ENCODE measurements at places on chromosomes 6 and 20. TPM values are rescaled to one million over a fixed set of nuclear protein-coding genes. Genes with fewer than 3 reads are reported as not detected.

- no peak for DNase-seq
Measured at GRCh38 chr20:33407251-33407650, 5.9 kb upstream of the CDK5RAP1 start.

DNA sequence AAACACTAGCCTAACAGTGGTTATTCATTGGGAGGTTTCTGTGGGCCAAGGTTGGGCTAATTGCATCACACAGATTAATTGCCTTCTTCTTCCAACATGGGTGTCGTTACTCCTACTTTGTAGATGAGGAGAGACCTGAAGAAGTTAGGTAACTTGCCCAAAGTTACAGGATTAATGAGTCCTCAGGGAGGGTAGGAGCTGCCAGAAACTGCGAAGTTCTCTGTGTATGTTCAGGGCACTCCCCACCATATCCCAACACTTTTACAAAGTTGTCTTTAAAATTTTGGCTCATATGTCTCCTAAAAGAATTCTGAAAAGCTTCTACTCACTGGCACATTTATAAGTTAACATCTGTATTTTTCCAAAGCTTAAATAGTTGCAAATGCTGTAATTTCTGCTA is 323.5 kb upstream of the HSF2 start:
- DNase-seq = no peak

GRCh38 chr6:42970871-42971612 is 7.9 kb downstream of the PEX6 start:
- DNase-seq = no peak

- no peak for DNase-seq
Measured at GRCh38 chr6:5854899-5855298, 151.8 kb downstream of the NRN1 start.

DNA sequence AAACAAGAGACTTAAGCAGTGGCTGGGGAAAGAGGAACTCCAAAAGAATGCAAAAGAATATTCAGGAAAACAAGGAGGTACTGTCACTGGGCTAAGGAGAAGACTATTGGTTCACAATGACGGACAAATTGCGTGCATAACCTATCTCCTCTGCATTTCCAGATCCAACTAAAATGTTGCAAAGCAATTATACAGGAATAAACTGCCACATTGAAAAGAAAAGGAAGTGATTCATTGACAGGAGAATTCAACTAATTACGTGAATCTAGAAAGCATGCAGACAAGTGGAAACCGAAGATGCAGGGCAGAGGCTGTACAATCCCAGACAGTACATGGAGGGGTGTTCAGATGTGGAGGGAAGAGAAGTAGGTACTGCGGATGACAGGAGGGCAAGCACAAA is 152.8 kb upstream of the RIPOR2 start:
- DNase-seq = no peak

DNA sequence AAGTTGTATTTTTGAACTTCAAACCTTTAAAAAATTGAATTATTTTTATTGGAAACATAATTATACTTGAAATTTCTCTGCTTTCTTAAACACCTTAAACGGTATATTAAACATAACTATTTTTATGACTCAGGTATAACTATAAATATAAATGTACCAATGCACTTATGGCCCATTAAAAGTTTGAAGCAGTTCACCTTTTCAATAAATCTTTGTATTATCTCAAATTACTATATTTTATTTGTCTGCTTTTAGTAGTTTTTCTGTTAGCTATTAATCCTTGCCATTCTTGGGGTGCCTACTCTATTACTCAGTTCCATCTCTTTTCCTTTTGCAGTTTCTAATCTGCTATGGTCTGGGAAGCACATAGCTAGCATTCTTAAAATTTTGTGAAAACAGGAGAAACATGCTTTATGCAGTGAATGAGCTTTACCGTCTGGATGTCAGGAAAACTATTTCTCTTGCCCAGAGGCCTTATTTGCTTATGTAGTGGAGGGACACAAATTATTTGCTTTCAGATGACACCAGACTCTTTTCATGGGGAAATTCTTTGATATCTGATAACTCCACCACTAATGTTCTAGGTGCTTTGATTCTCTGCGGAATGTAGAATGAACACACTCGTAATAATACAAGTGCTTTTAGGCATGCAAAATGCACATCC is 378.9 kb upstream of the CITED2 start:
- no peak for DNase-seq

DNA sequence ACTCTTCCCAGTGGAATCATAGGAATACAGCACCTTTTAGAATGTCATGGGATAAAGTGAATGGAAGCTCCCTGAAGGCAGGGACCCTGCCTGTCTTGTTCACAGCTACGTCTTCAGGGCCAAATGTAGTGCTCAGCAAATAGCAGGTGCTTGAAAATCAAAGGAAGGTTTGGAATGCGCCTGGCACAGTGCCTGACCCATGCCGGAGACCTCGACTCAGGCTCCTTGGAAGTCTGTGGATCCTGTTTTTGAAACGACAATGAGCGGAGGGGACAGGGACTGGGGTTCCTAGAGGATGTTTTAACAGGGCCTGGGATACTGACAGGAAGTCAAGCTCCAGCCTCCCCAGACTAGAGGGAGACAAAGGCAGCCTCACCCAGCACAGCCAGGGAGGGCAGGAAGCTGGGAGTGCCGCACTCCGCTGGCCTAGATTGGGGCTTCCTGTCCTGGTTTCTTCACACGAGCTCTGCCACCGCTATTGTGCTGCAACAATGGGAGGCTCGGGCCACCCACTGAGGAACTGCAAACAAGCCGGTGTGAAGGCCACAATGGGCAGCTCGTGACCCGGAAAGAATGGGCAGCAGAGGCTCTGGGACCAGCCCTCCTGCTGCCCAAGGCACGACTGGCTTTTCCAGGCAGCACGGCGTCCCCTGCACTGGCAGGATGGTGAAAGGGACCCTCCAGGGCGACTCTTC is 76.7 kb downstream of the PREX1 start:
- DNase-seq = peak; percentile 73

DNA sequence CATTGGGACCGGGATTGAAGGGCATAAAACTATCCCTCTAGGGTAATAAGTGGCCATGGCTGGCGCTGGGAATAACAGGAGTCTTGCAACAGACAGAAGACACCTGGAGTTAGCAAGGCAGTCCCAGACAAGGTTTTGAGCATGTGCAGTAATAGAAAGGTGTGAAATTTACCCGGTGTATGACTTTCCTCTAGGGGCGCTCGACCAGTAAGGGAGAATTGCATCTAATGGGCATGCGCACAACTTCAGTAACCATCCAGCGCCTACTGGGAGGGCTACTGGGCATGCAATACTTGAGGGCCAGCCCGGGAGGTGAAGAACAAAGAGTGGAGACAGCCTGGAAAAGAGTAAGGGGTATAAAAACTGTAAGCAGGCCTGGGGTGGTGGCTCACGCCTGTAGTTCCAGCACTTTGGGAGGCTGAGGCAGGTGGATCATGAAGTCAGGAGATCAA is 32.7 kb downstream of the SERPINB6 start:
- DNase-seq = no peak

- no peak for DNase-seq
Measured at GRCh38 chr20:52179331-52180179, 12.0 kb downstream of the ZFP64 start.

DNA sequence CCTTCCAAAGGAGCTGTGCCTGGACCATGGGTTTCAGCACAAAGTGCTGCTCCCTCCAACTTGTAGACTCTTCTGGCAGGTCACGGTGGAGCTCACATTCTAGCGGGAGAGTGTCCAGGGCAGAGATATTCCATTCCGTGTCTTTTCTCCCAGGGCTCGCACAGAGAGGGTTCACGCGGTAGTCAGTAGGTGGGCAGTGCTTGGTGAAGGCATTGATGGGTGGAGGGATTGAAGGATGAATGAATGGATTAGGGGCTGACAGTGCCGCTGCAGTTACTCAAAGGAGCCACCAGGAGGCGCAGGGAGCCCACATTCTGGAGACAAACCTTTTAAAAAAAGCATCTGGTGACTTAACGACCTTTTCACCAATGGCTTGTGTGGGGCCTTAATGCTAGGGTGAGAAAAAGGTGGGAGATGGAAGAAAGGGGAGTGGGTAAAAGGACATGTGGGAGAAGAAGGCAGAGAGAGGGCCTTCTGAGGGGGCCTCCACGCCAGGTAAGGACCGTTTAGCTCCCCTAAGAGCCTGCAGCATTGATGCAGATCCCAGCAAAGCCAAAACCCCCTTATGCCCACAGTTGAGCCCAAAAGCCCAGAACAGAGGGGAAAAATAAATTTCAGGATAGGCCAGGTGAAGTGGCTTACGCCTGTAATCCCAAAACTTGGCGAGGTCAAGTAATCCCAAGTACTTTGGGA is 17.5 kb upstream of the FAM110A start:
- DNase-seq = peak; percentile 43

DNA sequence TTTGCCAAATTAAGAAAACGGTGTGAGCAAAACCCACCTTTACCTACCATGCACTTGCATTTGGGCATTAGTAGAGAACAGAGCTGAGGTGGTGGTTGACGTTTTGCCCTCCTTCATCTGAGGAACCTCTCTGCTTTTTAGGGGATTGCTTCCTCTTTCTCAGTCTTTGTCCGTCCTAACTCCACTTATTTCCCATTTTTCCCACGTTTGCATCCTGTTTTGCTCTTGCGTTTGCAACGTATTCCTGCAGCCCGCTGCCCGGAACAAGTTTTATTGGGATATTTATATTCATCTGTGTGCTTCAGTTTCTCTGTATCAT is 374 bp upstream of the SERINC1 start:
- no peak for DNase-seq

GRCh38 chr6:149963212-149963461 is 606 bp upstream of the ULBP1 start:
- DNase-seq = no peak

- DNase-seq = no peak
Measured at GRCh38 chr6:168598251-168599117, 157.5 kb downstream of the SMOC2 start.

DNA sequence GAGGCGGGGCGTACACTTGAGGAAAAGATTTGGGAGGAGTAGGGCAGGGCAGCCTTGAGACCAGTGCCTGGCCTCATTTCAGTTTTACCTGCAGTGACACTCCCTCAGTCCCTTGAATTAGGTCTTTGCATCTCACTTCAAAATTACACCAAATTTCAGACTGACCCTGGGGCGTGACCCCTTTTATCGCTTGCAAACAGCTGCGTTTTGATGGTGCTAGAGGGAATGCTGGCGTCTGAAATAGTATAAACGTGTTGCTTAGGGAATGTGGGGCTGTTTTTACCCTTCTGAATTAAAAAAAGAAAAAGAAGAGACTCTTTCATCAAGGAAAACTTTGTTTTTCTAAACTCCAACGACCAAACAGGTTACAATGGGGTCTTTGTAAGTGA is 21.0 kb downstream of the COL9A1 start:
- no peak for DNase-seq

GRCh38 chr6:139448051-139448649 is 73.7 kb upstream of the CITED2 start:
- no peak for DNase-seq

DNA sequence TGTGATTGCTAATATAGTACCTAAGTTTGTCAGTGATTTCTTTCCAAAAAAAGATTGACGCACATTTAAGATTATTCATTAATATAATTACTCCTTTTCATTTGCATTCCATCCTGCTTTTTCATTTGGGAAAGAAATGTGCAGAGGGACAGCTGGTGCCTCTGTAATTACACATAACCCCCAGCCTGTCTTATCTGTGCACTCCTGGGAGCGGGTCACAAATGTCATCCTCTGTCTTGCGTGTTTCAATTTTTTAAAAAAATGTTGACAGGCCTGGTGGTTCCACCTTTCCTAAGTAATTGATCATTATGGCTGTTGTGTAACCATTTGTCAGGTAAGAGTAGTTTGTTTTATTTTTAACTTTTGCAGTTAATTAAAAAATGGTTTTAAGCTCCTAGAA is 92.7 kb downstream of the SLX4IP start:
- no peak for DNase-seq

DNA sequence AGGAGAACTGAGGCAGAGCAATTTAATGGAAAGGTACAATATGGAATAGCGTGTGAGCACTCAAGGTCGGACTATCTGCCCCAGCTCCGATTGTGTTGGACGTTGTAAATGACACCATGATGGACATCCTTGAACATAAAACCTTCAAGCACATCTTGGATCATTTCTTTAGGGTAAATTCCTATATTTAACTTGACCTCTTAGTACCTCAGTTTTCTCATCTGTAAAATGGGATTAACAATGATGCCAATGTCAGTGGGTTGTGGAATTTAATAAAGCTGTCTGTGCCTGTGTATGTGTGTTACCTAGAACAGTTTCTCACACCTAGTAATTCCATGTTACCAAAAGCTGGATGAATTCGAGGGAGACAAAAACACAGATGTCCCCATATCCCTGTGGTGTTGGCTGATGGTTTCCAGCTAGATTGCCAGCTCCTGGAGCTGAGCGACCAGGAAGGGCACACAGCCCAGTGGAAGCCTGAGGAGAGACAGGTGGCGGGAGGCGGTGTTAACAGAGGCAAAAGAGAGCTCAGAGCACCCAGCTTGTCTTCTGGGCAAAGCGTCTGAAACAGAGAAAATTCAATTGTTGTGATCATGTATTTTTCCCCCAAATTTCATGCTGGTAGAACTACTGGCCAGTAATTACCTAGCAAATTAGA is 32.6 kb downstream of the MDFI start:
- DNase-seq = no peak

DNA sequence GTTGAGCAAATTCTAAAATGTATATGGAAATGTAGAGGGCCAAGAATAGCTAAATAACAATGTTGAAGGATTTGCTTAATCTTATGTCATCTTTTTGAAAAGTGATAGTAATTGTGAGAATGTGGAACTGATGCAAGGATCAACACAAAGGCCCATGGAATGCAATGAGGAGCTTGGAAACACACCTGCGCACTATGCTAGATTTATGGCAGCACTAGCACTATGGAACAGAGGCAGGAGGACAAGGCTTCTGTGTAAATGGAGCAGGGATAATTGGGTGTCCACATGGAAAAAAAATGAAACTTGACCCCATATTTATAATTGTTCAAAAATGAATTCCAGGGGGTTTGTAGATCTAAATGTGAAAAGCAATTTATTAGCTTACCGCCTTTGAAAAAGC is 298.3 kb downstream of the FARS2 start:
- no peak for DNase-seq

DNA sequence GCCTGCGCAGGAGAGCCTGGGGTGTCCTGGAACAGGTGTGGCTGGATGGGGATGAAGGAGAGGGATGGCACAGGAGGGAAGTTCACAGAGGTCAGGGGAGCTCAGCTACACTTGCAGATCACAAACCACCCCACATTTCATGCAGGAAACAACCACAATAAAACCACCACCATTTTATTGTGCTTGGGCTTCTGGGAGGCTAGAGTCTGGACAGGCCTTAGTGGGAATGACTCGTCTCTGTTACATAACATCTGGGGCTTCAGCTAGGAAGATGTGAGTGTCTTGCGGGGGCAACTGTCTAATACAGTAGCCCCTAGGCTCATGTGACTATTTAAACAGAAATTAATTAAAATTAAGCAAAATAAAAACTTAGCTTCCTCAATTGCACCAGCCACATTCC is 33.4 kb downstream of the SNX5 start:
- no peak for DNase-seq

- DNase-seq = no peak
Measured at GRCh38 chr20:22449188-22449973, 135.0 kb downstream of the FOXA2 start.

RBM24 gene
- total RNA-seq = 198 TPM

OGFRL1 gene
- total RNA-seq = 9.9 TPM

PNLDC1 gene
- total RNA-seq = not detected

SSTR4 gene
- total RNA-seq = not detected

RHAG gene
- total RNA-seq = 0.38 TPM

PSMG4 gene
- 10.4 TPM for total RNA-seq

HSPA1L gene
- 2.9 TPM for total RNA-seq
